ENCODE measurements at places on chromosomes 4 and X. TPM values are rescaled to one million over a fixed set of nuclear protein-coding genes. Genes with fewer than 3 reads are reported as not detected.

GRCh38 chrX:103201041-103201440, 13.9 kb upstream of the BEX4 start:
- H3K27ac ChIP-seq: no peak overlapping the region
- no peaks in the 10 kb centered on the region for H3K36me3 ChIP-seq
- DNase-seq: no peak
- no peaks in the 10 kb centered on the region for H3K4me1 ChIP-seq
- H3K27me3 ChIP-seq: no peaks in the 10 kb centered on the region

GRCh38 chr4:127828121-127828520, 46.0 kb downstream of the HSPA4L start:
- H3K4me1 ChIP-seq: no peaks in the 10 kb centered on the region
- no peaks in the 10 kb centered on the region for H3K27me3 ChIP-seq
- no peak for DNase-seq

DNA sequence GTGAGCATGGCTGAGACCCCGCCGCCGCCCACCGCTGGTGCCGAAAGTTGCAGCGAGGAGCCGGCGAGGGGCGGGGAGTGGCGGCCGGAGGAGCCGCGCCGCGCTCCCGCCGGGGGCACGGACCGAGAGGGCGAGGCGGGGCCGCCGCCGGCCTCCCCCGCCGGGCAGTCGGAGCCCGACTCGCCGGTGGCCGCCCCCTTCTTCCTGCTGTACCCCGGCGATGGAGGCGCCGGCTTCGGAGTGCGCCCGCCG, 16.5 kb downstream of the UTP3 start:
- no peaks in the 10 kb centered on the region for H3K36me3 ChIP-seq
- peaks cover 10% of the 10 kb centered on the region for H3K4me1 ChIP-seq
- H3K27me3 ChIP-seq: no peaks in the 10 kb centered on the region
- H3K4me3 ChIP-seq: peak overlapping the region; percentile 92

DNA sequence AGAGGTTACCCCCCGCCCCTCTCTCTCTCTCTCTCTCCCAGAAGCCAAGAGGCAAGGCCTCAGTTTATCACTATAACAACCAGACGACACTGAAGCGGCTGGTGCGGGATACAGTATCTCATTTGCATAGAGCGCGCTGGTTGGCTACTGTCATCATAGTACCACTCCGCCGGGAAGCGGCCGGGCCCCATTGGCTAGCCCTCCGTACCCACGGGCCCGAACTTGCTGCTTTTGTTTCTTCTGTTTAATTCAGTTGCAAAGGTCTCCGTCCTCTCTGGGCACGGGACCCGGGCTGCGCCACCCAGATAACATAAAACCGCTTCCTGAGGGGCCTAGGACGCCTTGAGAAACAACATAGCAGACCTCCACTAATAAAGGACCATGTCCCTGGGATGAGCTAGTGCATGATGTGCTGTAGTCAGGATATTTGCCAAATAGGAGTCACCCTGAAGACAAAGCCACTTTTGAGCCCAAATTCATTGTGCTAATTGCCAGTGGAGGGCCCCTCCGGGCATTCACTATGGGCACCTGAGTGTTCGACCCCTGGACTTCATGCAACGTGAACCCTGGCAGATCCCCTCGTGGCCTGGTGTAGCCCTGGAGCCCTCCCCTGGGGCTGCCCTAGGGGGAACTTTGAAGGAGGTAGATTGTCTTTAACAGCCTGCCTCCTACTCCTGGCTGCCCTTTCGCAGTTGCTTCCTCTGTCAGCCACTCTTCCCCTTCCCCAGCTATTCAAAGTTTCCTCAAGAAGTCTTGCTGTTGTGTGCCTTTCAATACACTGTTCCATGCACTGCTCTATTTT, at the start of gene PCYT1B:
Gene PCYT1B (minus strand): TSS at position 91 of the 802 bp plus-strand sequence. CDS start 242 bp downstream, outside the sequence.
- no peak within 1 kb of the TSS for H3K27ac ChIP-seq
- peak within 1 kb of the TSS; percentile 67 for H3K4me3 ChIP-seq
- no peaks in the 10 kb centered on the region for H3K4me1 ChIP-seq
- H3K27me3 ChIP-seq: no peaks in the 10 kb centered on the region

- H3K27ac ChIP-seq: no peak overlapping the region
- H3K4me3 ChIP-seq: no peak overlapping the region
- H3K27me3 ChIP-seq: no peaks in the 10 kb centered on the region
- no peaks in the 10 kb centered on the region for H3K36me3 ChIP-seq
- no peak for DNase-seq
- no peaks in the 10 kb centered on the region for H3K4me1 ChIP-seq
These were observed 432.2 kb downstream of the SMARCA1 start for GRCh38 chrX:129091097-129091496.

DNA sequence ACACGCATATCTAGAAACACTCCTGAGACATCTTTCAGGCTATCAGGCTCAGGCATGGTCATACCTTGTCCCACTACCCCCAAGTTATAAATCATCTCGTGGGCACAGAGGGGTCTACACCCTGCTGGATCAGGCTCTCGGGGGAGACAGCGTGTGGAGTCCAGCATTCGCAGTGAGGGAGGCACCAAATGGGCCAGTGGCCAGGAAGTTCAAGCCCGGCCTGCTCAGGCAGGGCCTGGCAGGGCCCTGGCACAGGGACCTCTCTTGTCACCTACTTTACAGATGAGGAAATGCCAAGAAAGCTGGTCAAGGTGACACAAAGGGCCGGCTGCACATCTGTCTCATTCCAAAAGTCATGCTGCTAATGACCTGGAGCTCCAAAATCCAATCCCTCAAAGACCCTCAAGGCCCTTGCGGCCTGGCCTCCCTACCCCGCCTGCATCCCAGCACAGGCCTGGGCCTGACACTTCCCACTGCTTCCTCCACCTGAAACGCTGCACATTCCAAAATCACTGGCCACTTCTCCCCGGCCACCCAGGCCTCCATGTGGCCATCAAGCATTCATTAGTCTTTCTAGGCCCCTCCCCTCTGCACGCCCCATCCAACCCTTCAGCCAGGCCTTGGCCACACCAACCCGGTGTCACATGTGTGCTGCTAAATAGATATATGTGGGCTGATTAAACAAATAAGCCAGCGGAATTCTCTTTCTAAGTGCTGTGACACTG, 35.6 kb downstream of the ACOX3 start:
- H3K27ac ChIP-seq: no peak overlapping the region
- no peaks in the 10 kb centered on the region for H3K27me3 ChIP-seq
- no peak overlapping the region for H3K4me3 ChIP-seq
- no peak for DNase-seq

- H3K27me3 ChIP-seq: no peaks in the 10 kb centered on the region
- no peak for DNase-seq
- H3K27ac ChIP-seq: peak overlapping the region; percentile 85
- H3K4me3 ChIP-seq: peak overlapping the region; percentile 56
- H3K4me1 ChIP-seq: peaks cover 98% of the 10 kb centered on the region
- H3K36me3 ChIP-seq: no peaks in the 10 kb centered on the region
These were observed 175.9 kb downstream of the SHROOM3 start for GRCh38 chr4:76610751-76611547.

GRCh38 chrX:129792586-129793291, 13.0 kb downstream of the SASH3 start:
- H3K27ac ChIP-seq: no peak overlapping the region
- H3K36me3 ChIP-seq: no peaks in the 10 kb centered on the region
- no peaks in the 10 kb centered on the region for H3K27me3 ChIP-seq
- no peak overlapping the region for H3K4me3 ChIP-seq
- no peaks in the 10 kb centered on the region for H3K4me1 ChIP-seq

GRCh38 chrX:39665830-39666518, 431.8 kb downstream of the BCOR start:
- no peak overlapping the region for H3K4me3 ChIP-seq
- no peaks in the 10 kb centered on the region for H3K27me3 ChIP-seq
- no peaks in the 10 kb centered on the region for H3K4me1 ChIP-seq

GRCh38 chrX:108892501-108892900, 156.1 kb upstream of the IRS4 start:
- H3K4me1 ChIP-seq: no peaks in the 10 kb centered on the region
- no peak for DNase-seq
- H3K27me3 ChIP-seq: no peaks in the 10 kb centered on the region

DNA sequence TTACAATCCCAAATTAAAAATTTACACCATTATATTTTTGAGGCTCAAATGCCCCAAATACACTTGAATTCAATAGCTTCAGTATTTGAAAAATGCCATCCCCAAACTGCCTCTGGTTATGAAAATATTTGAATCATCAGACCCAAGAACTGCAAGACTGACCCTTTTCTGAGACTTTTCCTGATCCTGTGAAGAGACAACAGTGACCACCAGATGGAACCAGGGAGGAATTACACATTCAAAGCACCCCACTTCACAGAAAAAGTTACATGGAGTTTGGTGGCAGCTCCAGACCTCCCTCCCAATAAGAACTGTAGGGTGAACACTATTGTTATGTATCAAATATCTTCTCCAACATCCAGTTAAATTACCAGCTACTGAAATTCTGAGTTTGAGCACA, 44.0 kb upstream of the SCD5 start:
- no peaks in the 10 kb centered on the region for H3K4me1 ChIP-seq
- no peak overlapping the region for H3K4me3 ChIP-seq
- no peak for DNase-seq
- H3K27me3 ChIP-seq: no peaks in the 10 kb centered on the region

- no peaks in the 10 kb centered on the region for H3K36me3 ChIP-seq
- H3K27me3 ChIP-seq: no peaks in the 10 kb centered on the region
- H3K27ac ChIP-seq: no peak overlapping the region
- no peak for DNase-seq
- H3K4me1 ChIP-seq: no peaks in the 10 kb centered on the region
These were observed 32.9 kb downstream of the HOPX start for GRCh38 chr4:56648021-56648823.

DNA sequence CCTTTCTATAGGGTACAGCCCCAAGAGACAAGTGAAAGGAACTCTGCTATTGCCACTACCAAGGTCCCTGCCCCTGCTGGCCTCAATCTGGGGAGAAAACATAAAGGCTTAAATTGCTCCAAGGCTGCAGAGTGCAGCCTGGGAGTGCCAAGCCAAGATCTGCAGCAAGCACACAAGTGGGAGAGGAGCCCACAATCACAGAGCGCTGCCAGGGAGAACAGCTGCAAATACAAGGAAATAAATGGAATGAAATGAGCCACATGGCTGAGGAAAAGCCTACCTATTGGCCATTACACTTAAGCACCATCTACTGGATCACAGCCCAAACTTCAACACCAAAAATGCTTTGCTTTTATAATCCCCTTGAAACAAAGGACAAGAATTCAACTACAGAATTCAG, 582.4 kb downstream of the FAM133A start:
- H3K36me3 ChIP-seq: no peaks in the 10 kb centered on the region
- H3K4me3 ChIP-seq: no peak overlapping the region
- no peaks in the 10 kb centered on the region for H3K27me3 ChIP-seq
- H3K27ac ChIP-seq: no peak overlapping the region

Gene FRG2
- total RNA-seq: not detected

Gene CWH43
- not detected for total RNA-seq

Gene TET2
- total RNA-seq: 31.7 TPM

Gene MAGEB1
- total RNA-seq: not detected

Measured in thoracic aorta (tissue), 2 donors.